ENCODE measurements at places on chromosomes 3 and 15. TPM values are rescaled to one million over a fixed set of nuclear protein-coding genes. Genes with fewer than 3 reads are reported as not detected.

GRCh38 chr3:134985864-134986715, 191.0 kb downstream of the EPHB1 start:
- no peak for DNase-seq

GRCh38 chr3:125389282-125389681, 14.2 kb upstream of the ZNF148 start:
- no peak for DNase-seq

DNA sequence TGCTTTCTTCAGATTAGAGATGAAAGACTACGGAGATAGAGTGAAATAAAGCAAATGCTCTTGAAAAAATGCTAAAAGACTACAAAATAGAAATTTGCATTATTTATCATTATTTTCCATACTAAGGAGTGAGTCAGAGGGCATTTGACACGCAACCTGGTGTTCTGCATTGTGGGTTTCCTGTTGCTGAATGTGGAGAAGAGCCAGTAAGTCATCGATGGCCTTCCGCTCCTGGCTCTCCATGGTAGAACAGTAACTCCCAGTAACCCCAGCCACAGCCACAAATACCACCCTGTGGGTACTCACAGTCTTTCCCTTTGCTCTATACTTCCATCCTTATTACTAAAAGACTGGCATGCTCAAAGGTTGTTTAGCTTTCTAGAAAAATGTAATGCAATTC, 61.5 kb downstream of the CGGBP1 start:
- no peak for DNase-seq

DAZL gene
- total RNA-seq = 5.3 TPM

ARL14 gene
- not detected for total RNA-seq

GRCh38 chr15:69974321-69974720, 123.4 kb downstream of the TLE3 start:
- no peak for DNase-seq

DNA sequence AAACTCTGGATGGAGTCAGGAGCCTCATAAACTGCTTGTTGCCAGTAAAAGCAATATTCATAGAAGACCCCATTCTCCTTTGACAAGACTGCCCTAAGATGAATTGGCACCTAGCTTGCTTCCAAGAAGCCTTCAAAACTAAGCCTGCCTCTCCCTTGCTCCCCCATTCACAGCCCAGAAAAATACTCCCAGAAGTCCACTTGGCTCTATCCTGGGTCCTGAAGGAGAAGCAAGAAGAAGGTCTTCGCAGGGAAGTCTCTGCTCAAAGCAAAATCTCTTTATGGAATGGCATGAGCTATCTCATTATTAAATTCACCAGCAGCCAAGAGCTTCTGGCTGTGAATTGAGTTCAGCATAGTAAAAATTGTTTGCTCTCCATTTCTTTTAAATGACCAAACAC, 230.2 kb upstream of the ARRDC4 start:
- no peak for DNase-seq

DNA sequence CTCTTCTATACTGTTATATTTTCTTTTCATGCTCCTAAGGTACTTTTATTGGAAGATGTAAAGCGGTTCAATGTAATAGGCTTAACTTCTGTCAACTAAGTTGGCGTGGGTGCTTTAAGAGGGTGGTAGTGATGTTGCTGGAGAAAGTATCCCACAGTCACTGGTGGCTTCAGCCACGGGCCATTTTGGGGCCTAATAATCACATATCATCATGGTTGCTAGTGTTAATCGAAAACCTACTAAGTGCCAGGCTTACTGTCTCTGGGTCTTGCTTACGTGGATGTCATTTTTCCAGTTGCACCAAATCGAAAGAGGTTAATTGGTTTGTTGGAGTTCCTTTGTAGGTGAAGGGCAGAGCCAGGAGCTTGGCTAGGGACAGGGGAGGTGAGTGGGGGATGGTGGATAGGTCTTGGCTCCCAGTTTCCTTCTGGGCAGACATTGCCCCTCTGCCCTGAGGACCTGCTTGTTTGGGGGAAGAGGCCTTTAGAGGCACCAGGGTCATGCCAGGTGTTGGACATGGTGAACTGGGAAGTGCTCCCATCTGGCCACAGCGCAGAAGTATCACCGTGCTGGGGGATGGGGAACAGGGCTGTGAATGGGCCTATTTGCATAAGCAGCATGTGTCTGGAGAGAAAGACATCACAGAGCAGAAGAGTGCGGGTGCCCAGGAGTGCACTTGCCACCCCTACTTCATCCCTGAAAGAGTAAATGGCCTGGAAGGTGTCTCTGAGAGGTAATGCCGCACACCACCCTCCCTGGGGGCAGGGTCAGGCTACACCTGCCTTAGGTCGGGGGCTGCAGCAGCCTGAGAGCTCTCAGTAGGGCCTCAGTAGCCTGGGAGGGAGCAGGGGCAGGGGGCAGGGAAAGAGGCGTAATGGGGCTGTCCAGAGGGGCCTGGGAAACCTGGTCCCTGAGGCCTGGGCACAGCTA, 62.4 kb upstream of the POLG start:
- DNase-seq = peak; percentile 81

DNA sequence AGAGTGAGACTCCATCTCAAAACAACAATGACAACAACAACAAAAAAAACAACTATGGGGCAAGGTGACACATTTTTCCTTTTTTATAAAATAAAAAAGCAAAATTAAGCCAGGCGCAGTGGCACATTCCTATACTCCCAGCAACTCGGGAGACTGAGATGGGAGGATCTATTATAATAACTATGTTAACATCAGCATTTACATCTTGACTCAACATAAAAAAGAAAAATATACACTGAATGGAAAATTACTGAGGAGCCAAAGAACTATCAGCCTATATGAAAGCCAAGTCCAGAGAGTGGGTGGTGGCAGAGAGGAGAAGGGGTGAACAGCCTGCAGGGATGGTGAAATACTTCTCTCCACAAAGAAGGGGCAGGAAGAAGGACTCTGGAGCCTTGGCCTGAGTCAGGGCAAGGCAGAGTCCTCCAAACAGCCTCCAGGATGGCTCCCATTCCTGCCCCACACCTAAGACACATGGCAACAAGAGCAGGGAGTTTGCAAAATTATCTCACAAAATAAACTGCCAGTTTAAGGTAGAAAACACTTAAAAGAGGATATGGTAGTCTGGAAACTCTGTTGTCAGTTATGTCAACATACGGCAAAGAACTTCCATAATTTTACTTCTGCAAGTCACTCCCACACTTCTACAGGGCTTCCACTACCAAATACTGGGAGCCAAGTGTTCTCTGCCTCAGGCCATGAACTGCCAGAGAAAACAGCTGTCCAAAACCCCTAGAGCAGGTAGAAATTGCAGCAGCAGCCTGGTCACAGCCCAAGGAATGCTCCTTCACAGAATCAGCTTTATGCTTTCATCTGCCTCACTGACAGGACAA, 25.9 kb downstream of the HSPBAP1 start:
- no peak for DNase-seq

DNA sequence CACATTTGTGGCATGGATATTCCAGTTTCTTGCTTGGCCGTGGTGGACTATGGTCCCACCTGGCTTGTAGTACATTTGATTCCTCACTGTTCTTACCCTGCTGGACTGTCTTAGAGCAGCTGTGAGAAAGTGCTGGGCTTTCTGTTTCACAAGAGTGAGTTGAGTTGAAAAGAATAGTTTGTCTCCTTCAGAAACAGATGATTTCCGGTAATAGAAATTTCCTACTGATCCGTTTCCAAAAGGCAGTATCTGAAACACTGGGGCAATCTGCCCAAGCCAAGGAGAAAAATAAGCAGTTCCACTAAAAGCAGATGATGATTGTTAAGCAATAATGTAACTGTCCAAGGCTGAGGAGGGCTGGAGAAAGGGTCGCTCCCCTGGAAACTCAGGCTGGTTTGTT, 96.0 kb downstream of the SUCLG2 start:
- no peak for DNase-seq

DNA sequence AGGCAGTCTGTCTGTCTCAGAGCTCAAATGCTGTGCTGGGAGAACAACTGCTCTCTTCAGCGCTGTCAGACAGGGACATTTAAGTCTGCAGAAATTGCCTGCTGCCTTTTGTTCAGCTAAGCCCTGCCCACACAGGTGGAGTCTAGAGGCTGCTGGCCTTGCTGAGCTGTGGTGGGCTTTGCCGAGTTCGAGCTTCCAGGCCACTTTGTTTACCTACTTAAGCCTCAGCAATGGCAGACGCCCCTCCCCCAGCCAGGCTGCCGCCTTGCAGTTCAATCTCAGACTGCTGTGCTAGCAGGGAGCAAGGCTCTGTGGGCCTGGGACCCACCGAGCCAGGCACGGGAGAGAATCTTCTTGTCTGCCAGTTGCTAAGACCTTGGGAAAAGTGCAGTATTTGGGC, 25.0 kb upstream of the RPP14 start:
- DNase-seq = no peak

PARP16 gene
- 4.6 TPM for total RNA-seq

PCSK6 gene
- total RNA-seq = 6.7 TPM

DNA sequence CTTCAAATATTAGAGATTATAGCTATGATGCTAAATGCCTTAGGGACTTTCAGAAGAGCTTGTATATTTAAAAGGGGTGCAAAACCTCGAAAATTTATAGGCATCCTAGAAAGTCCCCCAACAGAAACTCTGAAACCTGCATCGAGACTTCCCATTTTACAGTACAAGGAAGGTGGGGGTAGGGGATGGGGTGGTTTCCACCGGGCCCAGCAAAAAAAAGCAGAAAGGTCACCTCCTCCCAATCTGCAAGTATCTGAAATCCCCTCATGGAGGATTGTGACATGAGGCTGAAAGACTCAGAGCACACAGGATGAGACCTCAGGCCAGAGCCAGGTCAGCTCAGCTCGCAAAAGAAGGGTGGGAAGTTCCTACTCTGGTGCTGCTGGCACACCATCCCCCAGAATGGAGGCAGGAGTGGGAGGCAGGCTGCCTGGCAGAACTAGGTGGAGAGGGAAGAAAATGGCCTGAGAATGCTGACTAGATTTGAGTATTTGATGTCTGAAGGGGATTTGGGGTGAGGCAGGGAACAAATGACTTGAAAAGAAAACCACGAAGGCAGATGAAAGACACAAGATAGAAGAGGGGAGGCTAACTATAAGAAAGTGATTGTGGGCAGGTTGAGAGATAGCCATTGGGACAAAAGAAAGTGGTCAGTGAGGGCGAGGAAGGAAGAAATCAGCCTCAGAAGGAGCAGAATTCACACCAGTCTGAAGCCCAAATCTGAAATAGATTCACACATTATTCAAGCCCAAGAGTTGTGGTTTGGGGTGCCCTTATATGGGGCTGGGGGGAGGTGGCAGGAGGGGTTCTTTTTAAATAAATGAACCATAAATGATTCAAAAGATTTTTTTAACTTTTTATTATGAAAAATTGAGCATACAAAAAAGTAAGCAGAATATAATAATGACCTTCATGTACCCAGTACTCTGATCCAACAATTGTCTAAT, 22.5 kb upstream of the TSC22D2 start:
- no peak for DNase-seq

DUOXA2 gene
- not detected for total RNA-seq

CHRD gene
- 0.66 TPM for total RNA-seq

GOLGA8M gene
- total RNA-seq = not detected

GRCh38 chr3:31448035-31448881, 84.5 kb upstream of the STT3B start:
- peak; percentile 62 for DNase-seq
